Posterior cingulate gyrus (tissue), 11 donors: ENCODE measurements at places on chromosomes 1 and 21.

DNA sequence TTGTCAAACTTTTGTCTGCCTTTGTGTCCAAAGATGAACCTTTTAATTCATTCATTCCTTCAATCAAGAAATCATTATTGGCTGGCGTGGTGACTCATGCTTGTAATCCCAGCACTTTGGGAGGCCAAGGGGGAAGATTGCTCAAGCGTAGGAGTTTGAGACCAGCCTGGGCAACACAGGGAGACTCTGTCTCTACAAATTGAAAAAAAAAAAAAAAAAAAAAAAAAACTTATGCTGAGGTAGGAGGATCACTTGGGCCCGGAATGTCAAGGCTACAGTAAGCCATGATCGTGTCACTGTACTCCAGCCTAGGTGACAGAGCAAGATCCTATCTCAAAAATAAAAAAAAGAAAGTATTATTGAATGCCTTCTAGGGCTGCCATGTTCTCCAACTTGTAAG, 51.3 kb upstream of the CXADR start:
- DNase-seq, result no peak

DNA sequence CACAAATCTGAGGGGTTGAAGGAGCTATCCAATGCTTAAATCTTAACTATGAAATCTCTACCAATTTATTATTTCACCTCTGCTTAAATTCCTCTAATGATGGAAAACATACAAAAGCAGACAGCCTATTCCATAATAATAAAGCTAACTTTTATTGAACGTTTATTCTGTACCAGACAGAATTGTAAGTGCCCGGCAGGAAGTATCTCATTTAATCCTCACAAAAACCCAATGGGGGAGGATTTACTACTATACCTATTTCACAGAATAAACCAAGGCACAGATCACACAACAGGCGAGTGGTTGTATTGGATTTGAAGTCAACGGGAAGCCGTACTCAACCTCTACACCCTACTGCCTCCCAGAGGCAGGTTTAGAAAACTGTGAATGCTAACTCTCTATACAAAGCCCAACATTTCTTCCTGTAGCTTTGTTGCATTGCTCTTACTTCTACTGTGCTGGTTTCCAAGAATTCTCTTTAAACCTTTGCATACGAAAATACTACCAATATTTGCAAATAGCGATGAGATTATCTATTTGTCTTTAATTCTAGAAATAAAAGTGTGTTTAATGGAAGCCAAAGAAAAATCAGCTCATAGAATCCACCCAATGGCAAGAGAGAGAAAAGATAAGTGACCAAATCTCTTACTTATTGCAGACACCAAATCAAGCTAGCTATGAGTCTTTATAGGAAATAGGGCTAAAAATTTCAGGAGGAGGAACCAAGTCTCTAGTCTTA, 33.5 kb upstream of the C1orf53 start:
- DNase-seq, result no peak

DNA sequence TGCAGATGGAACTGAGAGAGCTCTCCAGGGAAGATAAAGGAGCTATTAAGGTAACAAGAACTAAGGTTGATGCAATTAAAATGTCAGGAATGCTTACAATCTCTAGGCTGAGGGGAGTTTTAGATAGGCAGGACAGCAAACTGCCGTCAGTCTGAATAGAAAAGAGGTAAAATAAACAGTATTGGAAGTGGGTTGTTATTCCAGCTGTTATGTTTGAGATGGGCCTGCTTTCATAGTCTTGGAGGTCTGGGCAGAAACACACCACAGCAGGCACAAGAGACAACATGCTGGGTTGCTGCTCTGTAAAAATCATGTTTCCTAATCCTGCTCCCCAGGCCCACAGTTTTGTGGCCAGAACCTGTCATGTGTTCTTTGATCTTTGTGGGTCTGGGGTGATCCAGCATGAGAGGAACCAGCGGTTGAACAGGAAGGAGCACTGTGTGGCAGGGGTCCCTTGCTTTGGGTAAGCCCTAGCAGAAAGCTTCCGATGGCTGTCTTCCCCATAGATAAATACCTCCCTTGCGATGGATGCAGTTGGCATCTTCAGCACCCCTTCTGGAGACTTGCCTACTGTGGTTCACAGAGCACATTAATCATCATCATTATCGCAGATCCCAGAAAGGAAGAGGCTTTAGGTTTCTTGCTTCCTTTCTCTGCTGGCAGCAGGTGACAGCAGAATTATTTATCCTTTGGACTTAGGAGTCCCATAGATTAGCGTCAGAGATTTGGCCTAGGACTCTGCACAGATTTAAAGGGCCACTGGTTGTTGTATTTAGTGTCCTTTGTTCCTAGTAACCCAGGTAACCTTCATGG, 97.1 kb downstream of the AK5 start:
- no peak for DNase-seq

GRCh38 chr1:175095978-175096607, 28.5 kb downstream of the TNN start:
- DNase-seq, result no peak

- no peak for DNase-seq
These were observed 1.7 kb downstream of the SLC19A1 start for GRCh38 chr21:45540601-45540970.

DNA sequence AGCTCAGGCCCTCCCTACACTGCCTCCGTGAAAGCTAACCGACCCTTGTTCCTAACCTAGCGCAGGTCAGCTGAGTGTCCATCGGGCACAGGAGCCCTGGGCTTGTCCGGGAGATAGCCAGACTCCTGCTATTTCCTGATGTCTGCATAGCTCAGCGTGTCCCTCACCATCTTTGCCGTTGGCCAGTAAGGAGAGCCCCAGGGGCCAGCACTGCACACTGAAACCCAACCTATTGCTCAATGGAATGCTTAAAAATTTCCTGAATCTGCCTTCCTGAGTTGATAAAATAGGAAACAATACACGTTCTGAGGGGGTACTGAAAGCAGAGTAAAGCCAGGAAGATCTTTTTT, 2.2 kb downstream of the RUNX1 start:
- DNase-seq, result no peak

DNA sequence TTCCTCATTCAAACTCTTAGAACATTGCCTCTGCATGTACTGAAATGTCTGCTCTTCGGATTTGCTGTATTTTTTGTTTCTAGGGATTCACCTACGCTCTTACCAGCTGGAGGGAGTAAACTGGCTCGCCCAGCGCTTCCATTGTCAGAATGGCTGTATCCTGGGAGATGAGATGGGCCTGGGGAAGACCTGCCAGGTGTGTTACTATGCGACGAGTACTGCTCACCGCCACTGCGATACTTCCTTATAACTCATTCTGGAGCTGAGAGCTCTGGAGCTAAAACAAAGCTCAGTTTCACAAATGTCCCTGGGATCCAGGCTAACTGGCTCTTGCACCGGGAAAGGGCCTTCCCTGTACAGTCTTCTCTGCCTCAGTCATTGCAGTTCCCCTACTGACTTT, 10.1 kb downstream of the CHD1L start:
- DNase-seq, result no peak

DNA sequence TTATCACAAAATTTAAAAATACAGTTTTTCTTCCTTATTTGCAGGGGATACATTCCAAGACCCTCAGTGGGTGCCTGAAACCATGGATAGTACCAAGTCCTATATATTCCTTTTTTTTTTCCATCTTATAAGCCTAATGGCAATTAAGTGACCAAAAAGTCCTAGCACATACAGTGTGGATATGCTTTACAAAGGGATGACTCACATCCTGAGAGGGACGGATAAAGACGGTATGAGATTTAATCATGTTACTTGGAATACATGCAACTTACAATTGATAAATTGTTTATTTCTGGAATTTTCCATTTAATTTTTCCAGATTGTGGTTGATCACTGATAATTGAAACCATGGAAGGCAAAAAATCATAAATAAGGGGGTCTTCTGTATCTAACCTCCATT, 181.2 kb upstream of the BRINP3 start:
- DNase-seq, result no peak

DNA sequence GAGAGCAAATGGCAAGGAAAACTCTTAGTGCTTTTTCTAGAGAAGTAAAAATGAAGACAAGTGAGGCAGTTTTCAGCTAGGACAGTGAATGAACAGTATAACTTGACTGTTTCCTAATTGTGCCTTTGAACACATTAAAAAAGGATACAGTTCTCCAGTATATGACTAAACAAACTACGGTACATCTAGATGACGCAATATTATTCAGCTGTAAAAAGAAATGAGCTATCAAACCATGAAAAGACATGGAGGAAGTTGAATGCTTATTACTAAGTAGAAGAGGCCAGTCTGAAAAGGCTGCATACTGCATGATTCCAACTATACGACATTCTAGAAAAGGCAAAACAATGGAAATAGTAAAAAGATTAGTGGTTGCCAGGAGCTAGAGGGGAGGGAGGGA, 206.3 kb downstream of the SIPA1L2 start:
- no peak for DNase-seq

- peak; percentile 67 for DNase-seq
These were observed 8.4 kb upstream of the KCNN3 start for GRCh38 chr1:154878371-154879037.

DNA sequence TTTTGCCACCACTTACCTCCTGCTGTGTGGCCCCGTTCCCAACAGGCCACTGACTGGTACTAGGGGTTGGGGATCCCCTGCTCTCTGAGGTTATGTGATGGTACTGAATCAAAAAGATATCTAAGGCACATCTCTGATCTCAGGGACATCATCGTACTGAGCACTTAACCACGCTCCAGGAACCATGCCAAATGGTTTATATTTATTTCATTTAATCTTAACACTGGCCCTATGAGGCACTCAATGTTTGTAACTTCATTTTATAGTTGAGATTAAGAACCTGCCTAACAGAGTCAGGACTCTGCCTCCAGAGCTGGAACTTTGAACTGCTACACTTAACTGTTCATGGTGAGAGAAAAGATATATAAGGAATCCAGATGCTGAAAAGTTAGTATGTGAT, 98.0 kb upstream of the HP1BP3 start:
- DNase-seq, result no peak

DNA sequence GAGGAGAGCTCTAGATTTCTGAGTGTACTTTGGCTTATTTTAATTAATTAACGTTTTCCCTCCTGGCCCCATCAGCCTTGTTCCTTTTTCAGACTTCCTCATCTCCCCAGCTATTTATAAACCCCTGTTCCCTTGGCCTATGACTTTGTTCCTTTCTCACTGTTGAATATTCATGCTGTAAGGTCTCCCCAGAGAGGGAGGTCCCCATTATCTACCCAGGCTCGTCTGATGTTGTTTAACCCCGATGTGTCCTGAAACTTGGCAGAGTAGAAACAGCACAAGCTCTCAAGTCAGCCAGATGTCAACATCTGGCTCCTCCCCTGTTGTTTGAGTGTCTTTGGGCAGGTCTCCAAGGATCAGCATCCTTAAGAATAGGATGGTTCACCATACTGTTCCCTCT, 153.6 kb downstream of the HIVEP3 start:
- no peak for DNase-seq

DNA sequence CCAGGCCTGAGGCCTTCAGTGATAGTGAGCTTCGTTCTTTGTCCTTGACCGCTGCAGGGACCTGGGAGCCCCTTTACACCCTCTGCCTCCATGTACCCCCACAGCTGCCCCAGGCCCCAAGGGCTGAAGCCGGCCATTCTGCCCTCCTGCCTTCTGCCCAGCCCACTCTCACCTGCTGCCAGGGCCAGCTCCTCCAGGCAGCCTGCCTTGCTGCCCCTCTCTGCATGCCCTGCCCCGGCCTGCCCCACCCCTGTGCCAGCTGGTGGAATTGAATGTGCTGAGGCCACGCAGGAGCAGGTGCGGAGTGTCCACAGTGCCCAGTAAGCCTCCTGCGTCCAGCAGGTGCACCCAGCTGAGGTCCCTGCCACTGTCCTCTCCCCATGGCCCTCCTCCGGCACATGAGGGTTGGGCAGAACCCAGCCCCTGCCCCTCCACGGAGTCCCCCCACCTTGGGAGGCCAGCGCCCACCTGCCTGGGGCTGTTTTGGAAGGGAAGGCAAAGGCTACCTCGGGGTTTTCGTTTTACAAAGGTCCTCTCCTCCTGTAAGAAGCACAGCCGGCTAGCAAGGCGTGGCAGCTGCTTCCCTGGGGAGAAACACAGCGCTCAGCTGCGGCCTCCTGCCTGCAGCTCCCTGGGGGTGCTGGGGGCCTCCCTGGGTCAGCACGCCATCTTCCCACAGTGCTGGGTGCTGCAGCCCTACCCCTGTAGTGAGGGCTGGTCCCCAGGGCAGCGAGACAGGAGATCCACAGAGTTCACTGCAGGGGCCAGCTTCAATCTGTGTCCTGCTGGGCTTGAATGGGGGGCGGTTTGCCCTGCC, 21.0 kb downstream of the MMEL1 start:
- peak; percentile 59 for DNase-seq

DNA sequence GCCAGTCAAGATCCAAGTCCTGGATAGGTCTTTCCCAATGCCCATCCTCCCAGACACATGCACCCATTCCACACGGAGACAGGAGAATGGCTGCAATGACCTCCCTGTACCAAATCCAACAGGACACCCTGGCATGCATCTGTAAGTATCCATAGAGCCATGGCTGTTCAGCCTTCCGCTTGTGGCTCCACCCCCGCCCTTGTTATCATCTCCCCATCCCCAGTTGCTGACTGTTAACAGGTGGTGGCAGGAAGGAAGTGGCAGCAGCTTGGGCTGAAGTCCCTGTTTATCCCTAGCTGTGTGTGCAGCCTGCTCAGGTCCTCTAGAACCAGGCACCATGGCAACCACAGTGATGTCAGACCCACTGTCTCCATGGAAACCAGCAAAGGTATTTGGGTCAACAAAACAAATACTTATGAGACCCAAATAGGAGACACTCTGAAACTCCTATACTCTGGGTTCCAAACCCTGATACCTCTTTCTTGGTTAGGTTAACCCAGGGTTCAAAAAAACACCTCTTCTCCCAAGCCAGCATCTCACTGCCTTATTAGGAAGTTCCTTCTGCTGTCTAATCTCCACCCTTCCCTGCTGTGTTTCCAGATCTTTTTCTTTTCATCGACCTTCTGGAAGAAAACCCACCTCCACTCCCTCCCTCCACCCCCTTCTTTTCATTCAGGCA, 721 bp downstream of the PBXIP1 start:
- DNase-seq, result peak; percentile 58

DNA sequence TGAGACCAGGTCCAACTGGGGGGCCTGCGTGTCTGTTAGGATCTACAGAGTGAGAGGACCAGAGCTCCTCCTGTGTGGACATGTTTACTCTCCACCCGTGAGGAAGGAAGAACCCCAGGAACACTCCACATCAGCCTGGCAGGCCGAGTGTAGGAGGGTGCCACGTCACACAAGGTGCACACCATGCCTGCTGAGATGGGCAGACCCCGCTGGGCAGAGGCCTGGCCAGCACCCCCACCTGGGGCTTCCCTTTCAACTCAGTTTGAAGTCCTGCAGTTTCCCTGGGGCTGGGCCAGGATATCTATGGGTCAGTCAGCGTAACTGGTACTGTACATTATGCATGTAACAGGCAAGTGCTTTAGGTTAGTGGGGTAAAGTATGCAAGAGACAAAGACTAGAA, 30.1 kb upstream of the PCBP3 start:
- no peak for DNase-seq
